Astrocyte (in vitro differentiated cells and primary cell): ENCODE measurements at places on chromosomes 5 and 9.

GRCh38 chr9:83649515-83649914 lies 26.6 kb downstream of the IDNK start:
- DNase-seq: no peak

- DNase-seq: peak; percentile 86
These were observed 118.1 kb downstream of the DPYSL3 start for GRCh38 chr5:147391781-147392180.

GRCh38 chr5:57831932-57832331 lies 349.3 kb upstream of the ACTBL2 start:
- DNase-seq: no peak

GRCh38 chr9:5688109-5688508 lies 59.2 kb downstream of the RIC1 start:
- peak; percentile 36 for DNase-seq

GRCh38 chr9:20397348-20397747 lies 225.0 kb downstream of the MLLT3 start:
- no peak for DNase-seq

GRCh38 chr9:107219486-107220077 lies 63.5 kb upstream of the RAD23B start:
- DNase-seq: no peak

- DNase-seq: no peak
These were observed 187.3 kb downstream of the RAB3C start for GRCh38 chr5:58770136-58770535.

GRCh38 chr5:134813407-134813806 lies 32.4 kb upstream of the C5orf24 start:
- DNase-seq: no peak

GRCh38 chr5:181031716-181032115 lies 8.3 kb upstream of the BTNL9 start:
- DNase-seq: no peak

GRCh38 chr9:19160085-19160484 lies 32.8 kb upstream of the PLIN2 start:
- DNase-seq: no peak

DNA sequence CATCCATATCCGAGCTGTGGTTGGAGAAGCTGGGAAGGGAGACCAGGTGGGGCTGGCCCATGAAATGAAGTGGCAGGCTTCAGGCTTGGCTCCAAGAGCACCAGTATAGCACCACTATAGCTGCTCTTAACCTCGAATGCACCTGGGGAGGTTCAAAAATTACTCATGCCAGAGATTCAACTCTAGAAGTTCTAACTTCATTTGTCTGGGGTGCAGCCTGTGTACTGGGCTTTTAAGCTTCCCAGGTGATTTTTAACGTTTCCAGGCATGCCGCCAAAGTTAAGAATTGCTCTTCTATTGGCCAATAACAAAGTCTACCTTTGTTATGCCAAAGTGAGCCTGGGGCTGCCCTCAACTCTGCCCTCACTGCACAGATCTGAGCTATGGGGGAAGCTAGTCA lies 458 bp downstream of the PRSS3 start:
- no peak for DNase-seq
